ENCODE measurements at places on chromosomes 3 and 15.

GRCh38 chr15:84871428-84871985, 13.0 kb upstream of the SLC28A1 start:
- no peak for DNase-seq

GRCh38 chr3:168467115-168467714, 371.5 kb upstream of the GOLIM4 start:
- peak; percentile 15 for DNase-seq

- DNase-seq = no peak
These were observed 3.3 kb upstream of the ALAS1 start for GRCh38 chr3:52194485-52195290.

GRCh38 chr3:72329354-72329753, 518.9 kb downstream of the SHQ1 start:
- no peak for DNase-seq

- no peak for DNase-seq
These were observed 1.5 kb downstream of the MRPL46 start for GRCh38 chr15:88465633-88466224.

DNA sequence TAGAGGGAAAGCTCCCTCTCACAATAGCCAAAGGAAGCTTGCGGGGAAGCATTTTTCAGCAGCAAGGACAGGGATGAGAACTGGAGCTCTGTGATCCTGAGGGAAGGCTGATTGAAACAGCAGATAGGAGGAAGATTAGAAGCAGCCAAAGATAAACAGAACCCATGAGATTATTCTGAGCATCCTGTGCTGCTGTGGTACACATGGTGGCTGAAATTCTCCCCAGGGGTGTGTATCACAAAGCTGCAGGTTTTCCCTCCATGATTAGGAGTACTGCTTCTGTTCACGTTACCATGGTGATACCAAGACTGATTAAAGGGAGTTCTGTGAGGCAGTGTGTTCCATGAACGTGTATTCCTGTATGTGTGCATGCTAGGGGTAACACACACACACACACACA, 30.3 kb upstream of the PSMD6 start:
- DNase-seq = no peak

- DNase-seq = peak; percentile 64
These were observed 1.9 kb downstream of the KLHDC8B start for GRCh38 chr3:49173116-49173791.

GRCh38 chr3:147423537-147423797, 14.3 kb downstream of the ZIC1 start:
- no peak for DNase-seq

GRCh38 chr3:177050501-177051237, 146.6 kb downstream of the TBL1XR1 start:
- DNase-seq = no peak

GRCh38 chr3:19107719-19108118, 40.6 kb upstream of the KCNH8 start:
- no peak for DNase-seq

DNA sequence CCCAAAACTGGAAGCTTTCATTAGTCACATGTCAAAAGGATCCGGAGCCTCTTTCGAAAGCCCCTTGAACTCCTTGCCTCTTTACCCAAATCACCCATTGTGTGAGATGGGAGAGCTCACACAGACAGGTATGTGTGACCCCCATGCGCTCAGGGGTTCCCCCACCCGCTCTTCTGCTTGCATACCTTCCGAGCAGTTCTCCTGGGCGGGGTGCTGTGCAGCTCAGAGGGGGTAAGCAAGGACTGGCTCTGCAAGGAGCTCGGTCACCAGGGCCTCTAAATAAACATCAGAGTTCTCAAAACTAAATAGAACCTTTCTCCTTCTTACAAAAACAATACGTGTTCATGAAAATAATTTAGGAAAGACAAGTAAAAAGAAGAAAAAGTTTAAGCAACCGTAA, 55.7 kb downstream of the PXYLP1 start:
- no peak for DNase-seq

Measured in right kidney (tissue), 9 donors.